ENCODE measurements at places on chromosomes 4 and X.

GRCh38 chr4:94408549-94409374, 43.0 kb upstream of the PDLIM5 start:
- no peak for DNase-seq

DNA sequence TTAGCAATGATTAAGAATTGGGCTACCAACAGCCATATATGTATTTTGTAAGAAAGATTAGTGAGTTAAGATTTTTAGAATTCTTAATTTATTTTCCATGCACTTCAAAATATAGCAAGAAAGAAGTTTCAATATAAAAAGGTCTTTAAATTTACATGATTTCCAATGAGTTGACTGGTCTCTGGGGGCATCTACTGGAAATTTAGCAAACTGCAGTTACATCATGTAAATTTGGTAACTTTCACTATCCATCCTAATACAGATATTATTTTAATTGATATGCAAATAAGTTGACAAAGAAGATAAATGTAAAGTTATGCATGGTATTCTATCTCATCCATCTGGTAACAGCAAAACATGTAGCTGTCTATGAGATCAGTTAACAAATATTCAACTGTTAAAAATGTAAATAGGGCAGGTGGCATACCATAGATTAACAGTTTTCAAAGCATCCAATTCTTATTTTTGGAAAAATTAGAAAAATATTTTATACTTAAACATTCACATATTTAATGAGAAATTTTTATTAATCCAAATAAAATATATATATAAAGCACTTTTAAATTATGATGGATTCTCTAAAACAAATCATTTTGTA, 29.1 kb downstream of the TTC29 start:
- DNase-seq, result no peak

DNA sequence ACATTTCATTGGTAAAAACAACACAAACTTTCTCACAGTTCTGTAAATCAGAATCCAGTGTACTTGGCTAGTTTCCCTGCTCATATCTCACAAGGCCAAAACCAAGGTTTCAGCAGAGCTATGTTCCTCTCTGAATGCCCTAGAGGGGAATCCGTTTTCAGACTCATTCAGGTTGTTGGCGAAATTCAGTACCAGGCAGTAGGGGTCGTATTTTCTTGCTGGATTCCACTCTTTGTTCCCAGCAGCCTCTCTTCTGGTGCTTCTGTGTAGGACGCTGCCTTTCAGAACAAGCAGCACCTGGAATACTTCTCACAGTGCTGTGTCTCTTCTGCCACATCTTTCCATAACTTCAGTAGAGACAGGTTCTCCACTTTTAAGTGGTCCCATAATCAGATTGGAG, 351.9 kb downstream of the PCDH18 start:
- DNase-seq, result no peak

DNA sequence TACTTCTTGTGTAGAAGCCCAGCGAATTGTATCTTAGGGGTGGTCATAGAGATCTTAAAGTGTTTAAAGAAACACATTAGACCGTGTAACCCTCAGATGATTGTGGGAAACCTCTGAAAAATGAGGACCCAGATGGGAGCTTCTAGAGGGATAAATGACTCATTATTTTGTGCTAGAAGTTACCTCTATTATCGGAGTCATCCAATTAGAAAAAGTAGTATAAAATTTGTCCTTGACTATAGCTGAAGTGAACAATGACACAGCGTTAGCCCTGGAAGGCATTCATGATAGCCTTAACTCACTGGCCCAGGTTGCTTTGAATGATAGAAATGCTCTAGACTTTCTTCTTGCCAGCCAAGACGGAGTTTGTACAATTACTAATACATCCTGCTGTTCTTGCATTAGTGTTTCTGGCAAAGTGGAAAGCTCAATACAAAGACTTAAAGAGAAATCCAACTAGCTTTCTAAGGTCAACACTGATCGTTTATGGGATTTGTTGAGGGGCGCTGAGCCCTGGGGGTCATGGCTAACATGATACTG, 178.9 kb upstream of the VEGFC start:
- no peak for DNase-seq

DNA sequence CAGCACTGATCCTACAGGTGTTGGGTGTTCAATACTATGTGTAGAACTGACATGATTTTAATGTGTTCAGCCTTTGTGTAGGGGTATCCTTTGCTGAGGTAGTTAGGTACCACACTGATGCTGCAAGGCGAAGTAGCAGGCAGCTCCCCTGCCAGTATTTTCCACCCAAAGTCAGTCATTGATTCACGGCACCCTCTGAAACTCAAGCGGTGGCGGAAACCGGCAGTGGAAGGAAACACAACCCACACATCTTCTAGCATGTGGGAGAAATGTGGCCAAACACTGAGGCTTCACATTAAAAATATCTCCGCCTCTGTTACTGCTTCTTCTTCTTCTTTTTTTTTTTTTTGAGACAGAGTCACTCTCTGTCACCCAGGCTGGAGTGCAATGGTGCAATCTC, 126.3 kb downstream of the AASDH start:
- DNase-seq, result no peak

GRCh38 chr4:82898322-82899243, 2.0 kb upstream of the THAP9 start:
- DNase-seq, result no peak

GRCh38 chr4:109690690-109691410, 12.4 kb downstream of the CASP6 start:
- DNase-seq, result no peak

GRCh38 chrX:13167481-13168231, 123.2 kb upstream of the FAM9C start:
- no peak for DNase-seq

DNA sequence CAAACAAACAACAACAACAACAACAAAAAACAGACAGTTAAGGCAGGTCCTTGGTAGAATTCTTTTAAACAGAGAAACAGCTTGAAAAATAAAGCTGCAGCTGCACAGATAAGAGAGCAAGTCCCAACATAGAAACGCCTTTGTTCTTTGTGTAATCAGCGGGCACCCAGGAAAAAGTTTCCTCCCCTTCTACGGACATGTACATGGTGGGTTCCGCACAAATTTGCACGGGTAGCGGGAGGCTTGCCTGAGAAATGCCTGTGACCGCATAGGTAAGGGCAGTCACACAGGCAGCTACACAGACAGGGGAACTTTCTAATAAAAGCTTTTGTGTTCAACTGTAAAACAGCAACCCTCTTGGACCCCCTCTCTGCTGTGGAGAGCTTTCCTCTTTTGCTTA, 25.7 kb upstream of the CT47A1 start:
- no peak for DNase-seq

- no peak for DNase-seq
Measured at GRCh38 chr4:139553751-139554641, 2.0 kb downstream of the SETD7 start.

DNA sequence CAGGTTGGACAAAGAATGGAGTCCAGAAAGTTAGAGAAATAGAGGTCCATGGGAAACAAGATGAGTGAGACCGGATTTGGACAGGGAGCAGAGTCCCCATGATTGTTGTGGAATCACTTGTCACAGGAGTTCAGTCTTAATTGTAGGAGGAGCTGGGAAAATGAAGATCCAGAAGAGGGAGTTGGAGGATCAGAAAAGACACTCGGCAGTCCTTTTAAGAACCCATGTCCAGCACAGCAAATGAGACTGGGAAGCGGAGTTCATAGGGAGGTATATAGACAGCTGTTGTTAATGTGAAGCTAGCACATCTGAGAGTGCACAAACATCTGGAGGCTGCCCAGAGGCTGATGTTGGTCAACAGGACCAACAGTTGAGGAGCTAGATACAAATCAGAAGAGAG, 111.4 kb upstream of the RXFP1 start:
- DNase-seq, result no peak

DNA sequence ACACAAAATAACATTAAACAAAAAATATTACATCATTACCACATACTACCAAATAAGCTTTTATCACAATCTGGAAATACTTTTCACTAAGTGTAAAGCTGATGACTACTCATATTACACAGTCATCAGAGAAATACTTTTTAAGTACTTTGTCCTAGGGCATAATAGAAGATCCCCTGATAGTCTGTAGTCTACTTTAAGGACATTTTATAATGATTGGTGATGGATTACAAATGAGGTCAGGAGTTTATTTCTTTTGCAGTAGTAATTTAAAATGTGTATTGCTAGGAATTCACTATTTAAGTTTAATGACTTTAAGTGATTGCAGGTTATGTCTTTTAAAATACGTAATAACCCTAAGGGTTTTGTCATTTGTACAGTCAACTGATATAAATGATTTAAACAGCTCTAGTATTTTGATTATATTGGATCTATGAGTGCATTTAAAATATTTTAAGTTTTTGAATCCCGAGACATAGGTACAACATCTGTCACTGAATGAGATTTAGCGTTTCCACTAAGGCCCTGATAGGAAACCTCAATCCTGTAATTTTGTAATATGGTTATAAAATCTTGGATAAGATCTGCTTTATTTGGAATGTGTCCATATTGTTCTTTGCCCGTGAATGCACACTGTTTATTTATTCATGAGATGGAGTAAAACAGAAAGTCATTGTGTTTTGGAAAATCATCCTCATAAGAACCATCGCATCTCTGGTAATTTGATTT, 189.5 kb downstream of the ARAP2 start:
- no peak for DNase-seq

GRCh38 chr4:153170407-153170806, 33.8 kb upstream of the TRIM2 start:
- no peak for DNase-seq

DNA sequence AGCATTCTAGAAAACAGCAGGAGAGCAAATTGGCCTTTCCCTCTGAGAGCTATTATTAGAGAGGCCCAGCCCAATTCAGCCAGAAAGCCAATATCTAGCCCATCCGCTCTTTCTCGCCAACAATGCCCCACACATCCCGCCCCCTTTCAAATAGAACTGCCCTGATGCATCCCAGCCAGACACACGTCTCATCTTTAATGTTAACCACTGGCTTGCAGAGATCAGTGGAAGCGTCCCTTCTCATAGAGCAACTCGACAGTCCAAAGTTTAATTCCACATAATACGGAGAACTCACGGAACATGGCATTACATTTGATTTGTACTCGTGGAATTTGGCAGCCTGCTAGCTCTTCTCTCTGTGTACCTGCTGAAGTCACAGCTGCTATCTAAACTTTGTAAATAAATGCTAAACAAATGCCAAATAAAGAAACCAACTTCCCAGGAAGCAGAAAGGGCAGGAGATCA, 304.4 kb downstream of the DHX15 start:
- DNase-seq, result no peak

DNA sequence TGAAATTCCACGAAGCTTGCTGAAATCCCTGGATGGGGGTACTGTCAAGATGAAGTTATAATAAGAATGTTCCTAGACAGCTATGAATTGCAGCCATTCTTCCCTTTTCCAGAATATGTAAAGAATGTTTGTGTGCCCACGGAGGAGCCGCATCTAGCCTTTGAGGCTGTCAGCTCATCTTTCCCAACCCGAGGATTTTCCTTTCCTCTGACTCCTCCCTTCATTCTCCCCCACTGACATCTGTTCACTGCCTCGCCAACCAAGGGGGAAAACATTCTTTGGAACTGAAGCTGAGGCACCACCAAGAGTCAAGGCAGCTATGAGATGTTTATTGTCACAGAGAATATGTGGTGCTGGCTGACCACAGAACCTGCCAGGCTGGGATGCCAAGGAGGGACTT, 8.8 kb downstream of the NHSL2 start:
- DNase-seq, result no peak
